Activated naive CD8-positive, alpha-beta T cell treated with anti-CD3 and anti-CD28 coated beads, Interleukin-2, amount 10 ng/mL, durations not matched to agents 7 days and 5 days (primary cell): ENCODE measurements at places on chromosomes 6 and 20. TPM values are rescaled to one million over a fixed set of nuclear protein-coding genes. Genes with fewer than 3 reads are reported as not detected.
A peak's percentile ranks its signal among the peaks of the same experiment; 100 is the strongest.

DNA sequence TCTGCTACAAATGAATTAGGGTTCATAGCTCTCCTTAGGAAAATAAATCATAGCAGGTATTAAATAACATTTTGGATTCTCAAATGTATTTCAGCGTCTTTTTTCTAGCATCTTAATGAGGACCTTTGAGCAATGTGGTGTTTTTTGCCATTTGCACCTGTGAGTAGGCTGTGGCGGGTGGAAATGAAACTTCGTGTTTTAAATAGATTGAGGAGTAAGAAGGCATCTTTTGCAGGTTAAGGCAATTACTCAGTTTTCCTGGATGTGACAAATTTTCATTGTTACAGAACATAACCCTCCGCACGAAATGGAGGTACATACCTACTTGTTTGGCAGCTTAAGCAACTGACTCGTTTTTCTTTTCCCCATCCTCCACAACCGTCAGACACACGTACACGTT lies 708.9 kb upstream of the NRSN1 start:
- no peak for DNase-seq

DNA sequence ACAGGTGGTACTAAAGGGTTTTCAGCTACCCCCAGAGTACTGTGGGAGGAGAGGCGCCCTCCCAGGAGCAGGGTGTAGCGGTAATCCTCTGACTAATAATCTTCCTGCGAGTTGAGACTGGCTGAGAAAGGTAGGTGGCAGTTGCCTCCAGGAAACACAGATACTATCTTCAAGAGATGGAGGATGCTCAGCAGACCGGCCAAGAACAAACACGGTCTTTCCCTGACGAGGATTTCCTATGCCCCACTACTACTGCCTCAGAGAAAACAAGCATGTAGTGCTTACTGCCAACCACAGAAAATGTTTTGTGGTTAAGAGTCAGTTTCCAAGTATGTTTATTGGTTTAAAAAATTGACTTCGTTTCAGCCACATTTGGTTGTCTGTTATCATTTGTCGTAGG lies 26.8 kb downstream of the C6orf89 start:
- peak; percentile 44 for DNase-seq

The CEP43 gene
- 26.3 TPM for total RNA-seq

The CLPSL1 gene
- not detected for total RNA-seq

The TRIM40 gene
- not detected for total RNA-seq

The DYNLT2 gene
- 2.3 TPM for total RNA-seq

DNA sequence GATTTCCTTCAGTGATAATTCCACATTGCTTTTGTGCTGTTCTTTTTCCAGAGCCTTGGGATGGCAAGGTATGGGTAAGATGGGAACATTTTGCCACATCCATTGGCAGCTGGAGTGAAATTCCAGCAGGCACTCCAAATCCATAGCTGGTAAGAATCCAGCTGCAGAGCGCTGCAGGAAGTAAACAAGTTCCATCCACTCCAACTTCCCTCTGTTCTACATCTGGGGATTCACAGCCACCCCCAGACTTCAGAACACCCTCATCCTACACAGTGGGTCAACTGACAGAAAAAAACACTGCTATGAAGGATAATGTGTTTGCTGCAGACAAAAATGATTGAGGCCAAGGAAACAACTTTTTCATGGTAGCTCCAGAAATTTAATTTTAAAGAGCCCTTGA lies 747.8 kb downstream of the MAFB start:
- no peak for DNase-seq

DNA sequence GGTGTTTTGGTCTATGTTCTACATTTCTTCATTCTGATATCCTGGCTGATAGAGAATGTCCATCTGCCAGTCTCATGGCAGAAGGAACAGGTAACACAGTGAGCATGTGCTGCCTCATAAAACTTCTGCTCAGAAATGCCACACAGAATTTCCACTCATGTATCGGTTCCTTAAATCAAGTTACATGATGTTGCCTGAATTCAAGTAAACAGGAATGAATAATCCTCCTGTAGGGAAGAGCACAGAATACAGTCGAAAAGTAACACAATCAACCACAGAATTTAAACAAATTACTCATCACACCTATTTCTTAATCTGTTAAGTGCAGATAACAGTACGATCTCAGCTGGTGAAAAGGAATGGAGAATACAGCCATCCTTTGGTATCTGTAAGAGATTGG lies 74.7 kb downstream of the FAM217A start:
- no peak for DNase-seq

The PSMG4 gene
- total RNA-seq: 29.1 TPM

The ZNF133 gene
- 9.2 TPM for total RNA-seq

GRCh38 chr6:141259091-141259490 lies 873.6 kb upstream of the GJE1 start:
- DNase-seq: no peak

- no peak for DNase-seq
Observed at GRCh38 chr6:63565058-63565726, 7.1 kb upstream of the LOC128125822 start.

The GNRH2 gene
- 0.85 TPM for total RNA-seq

DNA sequence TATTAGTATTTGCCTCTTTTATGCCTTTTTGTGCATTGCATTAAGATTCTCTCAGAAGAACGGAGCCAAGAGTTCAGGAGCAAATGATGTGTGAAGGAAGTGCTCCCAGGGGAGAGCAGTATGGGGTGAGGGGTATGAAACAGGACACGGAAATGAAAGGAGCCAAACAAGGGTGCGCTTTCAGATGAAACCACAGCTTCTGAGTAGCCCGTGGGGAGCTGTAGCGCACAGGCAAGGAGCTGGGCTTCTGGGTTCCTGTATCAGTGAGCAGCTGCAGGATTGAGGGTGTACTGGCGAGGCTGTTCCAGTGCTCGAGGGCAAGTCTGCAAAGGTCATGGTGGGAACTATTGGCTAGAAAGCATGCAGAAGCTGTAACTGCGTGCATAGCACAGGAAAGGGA lies 25.4 kb downstream of the ANKEF1 start:
- DNase-seq: no peak

The PACRG gene
- total RNA-seq: not detected

The MAS1 gene
- not detected for total RNA-seq
